ENCODE measurements at places on chromosomes 2 and 18.
A peak's percentile ranks its signal among the peaks of the same experiment; 100 is the strongest.

DNA sequence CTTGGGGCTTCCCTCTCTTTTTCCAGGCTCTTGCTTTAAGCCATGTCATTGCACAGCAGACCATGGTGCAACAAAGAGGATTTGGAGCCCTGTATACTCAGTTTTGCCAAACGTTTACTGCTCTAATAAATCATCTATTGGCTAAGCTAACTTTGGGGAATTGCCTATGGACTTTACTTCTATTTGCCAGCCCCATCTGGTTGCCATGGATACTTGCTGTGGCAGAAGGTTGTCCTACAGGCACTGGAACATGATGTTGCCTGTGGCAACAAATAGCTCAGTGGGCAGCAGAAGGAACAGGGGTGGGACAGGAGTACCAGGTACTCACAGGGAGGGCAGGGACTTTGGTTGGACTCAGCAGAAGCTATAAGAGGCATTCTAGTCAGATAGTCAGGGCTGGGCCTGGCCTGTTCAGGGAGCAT, 129.7 kb downstream of the CCDC85A start:
- peak; percentile 66 for DNase-seq

DNA sequence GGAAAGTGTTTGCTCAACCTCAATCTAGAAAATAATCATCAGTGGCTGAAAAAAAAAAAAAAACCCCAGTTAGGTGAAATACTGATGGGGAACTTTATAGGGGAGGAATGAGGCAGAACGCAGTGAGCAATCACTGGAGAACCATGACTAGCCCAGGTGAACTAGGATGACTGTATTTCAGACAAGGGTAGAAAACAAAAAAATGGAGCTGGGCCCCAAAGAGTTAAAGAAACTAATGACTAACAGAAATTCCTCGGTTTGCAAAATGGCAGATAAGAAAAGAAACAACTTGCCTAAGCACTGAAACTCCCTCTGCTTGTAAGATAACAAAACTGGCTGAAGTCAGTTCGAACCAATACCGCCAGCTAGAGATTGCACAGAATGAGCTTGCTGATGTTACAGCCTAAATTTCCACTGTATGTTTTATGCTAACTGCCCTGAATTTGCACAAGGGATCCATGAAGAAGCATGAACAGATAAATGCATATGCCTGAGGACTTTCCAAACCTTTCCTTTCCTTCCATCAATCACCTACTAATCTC, 245.9 kb downstream of the METTL4 start:
- DNase-seq, result no peak

DNA sequence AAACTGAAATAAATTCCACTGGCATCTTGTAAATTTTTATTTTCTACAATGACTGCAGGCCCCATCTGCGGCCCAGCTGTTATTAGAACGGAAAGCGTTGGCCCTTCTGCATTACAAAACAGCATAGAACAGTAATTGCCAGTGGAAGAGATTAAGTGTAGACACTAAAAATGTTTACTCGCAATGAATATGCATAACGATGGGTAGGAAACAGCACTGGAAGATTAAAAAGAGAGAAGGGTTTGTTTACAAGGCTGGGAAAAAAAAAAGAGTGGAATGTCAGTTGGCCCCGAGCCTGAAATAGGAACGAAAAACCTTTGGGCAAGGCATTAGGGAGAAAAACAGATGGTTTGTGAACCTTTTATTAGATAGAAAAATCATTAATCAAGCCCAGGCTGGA, 275.9 kb upstream of the TCF4 start:
- DNase-seq, result peak; percentile 56

DNA sequence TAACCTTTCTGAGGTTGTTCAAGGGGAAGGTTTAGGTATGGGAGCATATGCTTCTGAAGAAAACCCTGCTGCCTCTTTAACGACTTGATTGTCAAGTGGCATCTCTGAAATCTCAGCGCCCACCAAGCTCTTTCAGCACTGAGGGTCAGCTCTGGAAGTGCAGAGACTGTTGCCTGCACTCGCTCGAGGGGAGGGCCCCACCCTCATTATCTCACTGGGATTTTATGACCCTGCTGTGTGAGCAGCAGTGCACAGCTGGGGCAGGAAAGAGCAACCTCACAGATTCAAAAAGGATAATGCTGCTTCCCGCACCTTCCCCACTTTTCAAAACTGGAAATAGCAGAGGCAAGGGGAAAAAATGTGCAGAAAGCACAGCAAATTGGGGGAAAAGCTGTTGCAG, 56.9 kb upstream of the SPRED2 start:
- DNase-seq, result no peak
